ENCODE measurements at places on chromosomes 5 and 9.

DNA sequence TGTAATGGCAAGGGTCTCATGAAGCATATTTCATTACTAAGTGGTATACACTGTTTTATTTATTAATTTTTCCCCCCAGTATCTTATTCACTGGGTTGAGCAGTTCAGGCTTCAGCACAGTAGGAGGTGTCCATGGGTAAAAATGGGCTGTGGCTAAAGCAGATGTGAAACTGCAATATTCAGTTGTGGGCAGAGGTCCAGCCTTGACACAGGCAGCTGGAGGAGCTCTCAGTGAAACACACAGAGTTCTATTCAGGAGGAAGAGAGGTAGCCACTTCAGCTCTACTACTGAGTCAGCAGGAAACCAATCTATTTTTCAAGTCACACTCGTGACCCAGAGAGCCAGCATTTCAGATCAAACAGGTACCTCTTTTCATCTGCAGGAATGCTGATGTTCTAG lies 418.3 kb downstream of the CDH10 start:
- no peak for DNase-seq

DNA sequence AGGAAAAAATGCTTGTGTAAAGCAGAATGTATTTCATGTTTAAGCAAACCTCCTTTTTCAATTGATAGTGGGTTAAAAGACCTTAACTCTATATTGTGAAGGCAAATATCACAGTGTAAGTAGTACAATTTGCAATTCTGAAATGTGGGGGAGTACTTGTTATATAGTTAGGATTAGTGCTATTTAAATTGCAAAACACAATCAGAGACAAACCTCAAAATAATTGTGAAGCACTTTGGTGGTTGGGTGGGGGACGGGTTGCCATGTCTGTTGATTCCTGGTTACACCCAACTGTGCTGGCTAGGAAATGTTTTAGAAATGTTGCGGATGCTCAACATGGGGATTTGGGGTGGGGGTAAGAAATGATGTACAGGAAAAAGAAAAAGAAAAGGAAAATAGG lies 37.4 kb downstream of the EGFLAM start:
- no peak for DNase-seq

GRCh38 chr5:179142434-179143198 lies 82.4 kb downstream of the ZNF354C start:
- no peak for DNase-seq

- DNase-seq = no peak
Measured at GRCh38 chr9:87655731-87656130, 70.2 kb upstream of the CTSL start.

DNA sequence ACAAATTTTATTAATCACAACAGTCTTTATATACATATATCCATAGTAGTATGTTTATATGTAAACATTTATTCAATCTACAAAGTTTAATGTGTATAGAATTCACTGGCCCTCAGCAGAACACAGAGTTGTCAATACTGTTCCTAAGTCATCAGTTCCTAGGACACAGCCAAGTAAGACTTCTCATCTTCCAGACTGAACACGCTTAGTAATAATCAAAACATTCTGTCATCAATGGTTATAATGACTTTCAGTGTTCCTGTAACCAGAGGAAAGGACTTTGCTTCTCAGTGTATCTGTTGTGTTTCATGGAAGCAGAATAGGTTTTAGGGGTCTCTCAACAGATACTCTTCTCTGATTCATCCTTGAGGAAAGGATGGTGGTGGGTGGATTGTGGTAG lies 82.2 kb downstream of the SMIM23 start:
- DNase-seq = no peak
